Renal cortex interstitium (tissue), 15 donors: ENCODE measurements at places on chromosomes 2 and 18.

DNA sequence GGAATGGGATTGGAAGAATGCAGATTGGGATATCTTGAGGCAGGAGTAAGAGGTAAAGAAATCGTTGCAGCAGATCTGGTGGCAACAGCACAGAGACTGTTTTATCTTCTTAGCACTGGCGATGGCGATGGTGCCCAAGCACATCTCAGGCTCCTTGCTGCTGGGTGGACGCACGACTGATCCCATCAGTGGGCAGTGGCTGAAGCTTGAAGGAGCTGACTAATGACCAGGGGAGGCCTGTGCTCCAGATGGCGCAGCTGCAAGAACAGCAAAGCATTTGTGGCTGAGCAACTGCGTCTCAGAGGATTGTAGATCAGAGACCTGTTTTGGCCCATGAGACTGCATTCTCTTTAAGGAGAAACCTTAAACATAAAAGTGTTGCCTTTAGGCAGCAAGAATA is 54.6 kb downstream of the GALR1 start:
- DNase-seq = no peak

DNA sequence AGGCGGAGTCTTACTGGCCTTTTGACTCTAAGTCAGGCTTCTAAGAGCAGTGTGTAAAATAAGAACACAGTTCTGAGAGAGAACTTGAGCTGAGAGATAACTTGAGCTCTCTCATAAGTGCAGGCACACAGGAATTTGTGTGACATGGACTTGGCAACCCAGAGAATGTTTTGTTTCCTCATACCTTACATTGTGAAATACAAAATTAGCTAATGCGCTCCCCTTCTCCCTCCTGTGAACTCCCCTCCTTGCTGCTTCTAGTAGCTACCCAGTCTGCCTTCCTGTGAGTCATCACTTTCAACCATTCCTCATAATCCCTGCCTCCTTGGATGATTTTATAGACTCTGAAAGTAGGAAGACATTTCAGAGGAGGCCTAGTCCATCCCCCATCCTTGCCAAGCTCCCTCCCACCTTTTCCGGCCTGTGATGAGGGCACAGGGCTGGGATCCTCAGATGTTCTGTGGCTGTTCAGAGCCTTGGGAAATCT is 22.6 kb downstream of the FER1L5 start:
- DNase-seq = no peak

DNA sequence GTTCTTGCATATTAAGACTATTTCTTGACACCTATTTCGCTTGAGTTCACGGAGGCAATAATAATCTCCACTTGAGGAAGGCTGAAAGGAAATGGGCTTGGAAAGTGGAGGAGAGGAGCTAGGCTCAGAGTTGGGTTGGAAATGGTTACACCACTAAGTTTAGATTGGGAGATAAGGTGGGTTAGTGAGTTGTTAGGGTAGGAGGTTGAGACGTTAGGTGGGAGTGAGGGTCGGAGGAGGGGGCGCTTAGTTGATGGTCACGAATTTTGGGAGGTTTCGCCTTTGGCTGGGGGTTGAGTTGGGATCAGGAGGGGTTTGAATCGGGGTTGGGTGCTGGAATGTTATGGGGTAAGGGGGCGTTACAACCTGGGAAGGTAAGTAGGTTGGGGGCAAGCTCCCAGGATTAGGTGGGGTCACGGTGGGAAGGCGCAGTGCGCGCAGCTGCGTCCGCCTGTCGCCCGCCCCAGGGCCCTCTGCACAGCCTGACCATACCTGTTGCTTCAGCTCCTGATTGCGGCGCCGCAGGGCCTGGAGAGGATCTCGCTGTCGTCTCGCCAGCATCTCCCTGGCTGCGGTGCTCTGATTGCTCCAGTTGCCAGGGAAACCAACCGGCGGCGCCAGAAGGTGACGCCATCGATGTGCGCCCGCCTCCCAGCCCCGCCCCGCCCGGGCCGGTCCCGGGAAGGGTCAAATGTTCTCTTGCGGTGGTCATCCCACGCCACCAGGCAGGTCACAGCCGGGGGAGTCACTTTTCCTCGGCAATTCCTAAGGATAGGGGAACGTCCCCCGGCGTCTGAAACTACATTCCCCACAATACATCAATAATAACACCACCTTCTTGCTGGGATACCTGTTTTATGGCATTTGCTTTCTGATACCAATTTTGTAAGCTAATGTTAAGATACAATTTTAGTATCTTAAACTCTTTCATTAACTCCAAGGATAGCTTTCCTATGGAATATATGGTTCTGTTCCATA is at the start of gene NPHP1:
TSS of gene NPHP1 (minus strand) at position 606 of the 978 bp plus-strand sequence. CDS start at position 561, 45 bp downstream.
- peak; percentile 81 for DNase-seq

- no peak for DNase-seq
Measured at GRCh38 chr2:218263817-218264641, 3.2 kb downstream of the GPBAR1 start.

DNA sequence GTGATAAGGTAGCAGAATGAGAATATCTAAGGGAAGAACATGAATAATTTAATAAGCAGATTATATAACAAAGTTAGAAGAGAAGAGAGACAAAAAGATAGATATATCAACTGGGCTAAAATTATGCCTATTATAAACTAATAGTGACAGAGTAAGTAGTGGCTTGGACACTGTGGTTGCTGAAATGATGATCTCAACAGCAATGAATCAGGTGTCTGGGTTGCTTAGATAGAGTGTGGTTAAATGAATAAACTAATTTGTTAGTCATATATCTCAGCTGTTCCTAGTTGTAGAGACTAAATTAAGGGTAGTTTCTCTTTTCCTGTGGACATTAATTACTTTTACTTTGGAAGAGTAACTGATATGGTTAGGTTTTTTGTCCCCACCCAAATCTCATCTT is 1485.4 kb upstream of the CELF4 start:
- DNase-seq = no peak

DNA sequence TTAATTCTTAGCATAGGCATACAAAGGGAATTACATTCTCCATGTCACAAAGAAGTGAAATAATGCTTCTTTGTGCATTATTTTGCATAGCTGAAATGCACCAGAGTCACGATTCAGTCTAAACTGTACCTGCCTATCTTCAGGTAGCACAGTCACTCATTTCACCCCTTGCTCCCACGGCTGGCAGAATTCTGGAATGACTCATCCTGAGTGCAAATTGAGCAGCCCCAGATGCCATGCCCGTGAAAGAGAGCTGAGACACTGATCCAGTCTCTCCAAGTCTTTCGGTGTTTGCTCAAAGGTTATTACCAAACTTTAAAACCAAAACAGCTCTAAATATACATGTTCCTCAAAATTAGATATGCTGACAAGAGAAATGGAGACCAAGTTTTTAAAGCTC is 168.3 kb upstream of the POU3F3 start:
- no peak for DNase-seq

- no peak for DNase-seq
Measured at GRCh38 chr18:34866739-34867138, 156.6 kb downstream of the DTNA start.

- no peak for DNase-seq
Measured at GRCh38 chr18:22106536-22107292, 62.7 kb upstream of the GATA6 start.

GRCh38 chr2:18432999-18433398 is 127.5 kb downstream of the RDH14 start:
- DNase-seq = no peak

DNA sequence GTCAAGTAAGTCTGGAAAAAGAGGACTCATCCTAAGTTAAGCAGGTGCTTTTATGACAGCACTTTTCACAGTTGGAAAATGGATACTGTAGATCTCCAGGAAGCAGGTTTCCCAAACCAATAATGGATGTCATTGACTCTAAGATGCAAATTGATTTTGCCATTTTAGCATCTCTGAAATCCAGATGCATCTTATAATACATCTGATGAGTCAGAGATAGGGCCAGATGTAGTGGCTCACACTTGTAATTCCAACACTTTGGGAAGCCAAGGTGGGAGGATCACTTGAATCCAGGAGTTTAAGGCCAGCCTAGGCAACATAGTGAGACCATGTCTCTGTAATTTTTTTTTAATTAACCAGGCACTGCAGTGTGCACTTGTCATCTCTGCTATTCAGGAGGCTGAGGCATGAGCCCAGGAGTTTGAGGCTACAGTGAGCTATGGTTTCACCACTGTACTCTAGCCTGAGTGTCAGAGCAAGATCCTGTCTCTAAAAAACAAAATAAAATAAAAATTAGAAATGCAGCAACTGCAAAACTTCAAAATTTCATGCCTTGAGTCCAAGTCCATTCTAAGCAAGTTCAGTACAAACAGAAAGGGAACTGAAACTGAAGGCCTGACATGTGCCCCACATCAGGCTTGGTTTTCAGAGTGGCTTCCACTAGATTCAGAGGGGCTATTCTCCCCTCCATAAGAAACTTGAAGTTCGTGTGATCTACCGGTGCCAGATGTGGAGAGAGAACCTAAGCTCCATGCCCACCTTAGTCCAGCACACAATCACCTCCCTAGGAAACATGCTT is 267.8 kb upstream of the NCKAP5 start:
- no peak for DNase-seq

DNA sequence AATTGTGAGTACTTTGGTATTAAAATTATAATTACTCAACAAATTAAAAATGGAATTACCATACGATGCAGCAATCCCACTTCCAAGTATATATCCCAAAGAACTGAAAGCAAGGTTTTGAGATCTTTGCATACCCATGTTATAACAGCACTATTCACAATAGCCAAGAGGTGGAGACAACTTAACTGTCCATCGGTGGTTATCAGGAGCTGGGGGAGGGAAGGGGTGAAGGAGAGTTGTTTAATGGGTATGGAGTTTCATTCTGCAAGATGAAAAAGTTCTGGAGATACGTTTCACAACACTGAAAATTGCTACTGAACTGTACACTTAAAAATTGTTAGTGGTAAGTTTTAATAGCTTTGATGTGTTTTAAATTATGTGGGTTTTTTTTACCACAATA is 25.7 kb downstream of the RAB10 start:
- DNase-seq = no peak

- DNase-seq = no peak
Measured at GRCh38 chr2:18626256-18626668, 36.9 kb upstream of the NT5C1B start.

DNA sequence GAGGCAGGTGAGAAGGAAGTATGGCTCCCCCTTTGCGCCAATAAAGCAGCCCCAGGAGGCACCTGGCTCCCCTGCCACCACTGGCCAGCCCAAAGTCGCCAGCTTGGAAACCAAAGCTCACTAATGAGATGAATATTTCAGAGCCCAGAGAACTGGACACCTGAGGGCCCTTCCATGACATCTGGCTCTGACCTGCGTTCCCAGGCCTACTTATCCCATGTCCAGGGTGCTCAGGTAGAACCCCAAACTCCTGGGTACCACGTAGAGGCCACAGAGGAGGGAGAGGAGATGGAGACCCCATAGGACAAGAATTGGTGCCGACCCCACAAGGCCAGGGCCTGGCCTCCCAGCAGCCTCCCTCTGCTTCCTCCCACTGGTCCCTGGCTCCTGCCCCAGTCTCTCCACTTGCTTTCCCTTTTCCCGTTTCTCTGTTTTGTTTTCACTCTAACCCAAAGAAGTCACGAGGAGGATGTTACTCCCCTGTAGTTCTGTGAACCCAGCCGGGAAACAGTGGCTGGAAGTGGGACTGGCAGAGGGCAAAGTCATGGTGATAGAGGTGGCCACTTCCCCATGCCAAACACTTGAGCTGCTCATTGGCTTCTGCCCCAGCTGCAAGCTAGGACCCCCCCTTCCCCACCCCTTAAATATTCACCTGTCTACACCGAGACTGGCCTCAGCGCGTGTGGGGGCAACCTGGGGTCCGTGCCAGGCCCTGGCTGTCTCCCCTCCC is 820 bp downstream of the TMBIM1 start:
- no peak for DNase-seq

GRCh38 chr2:171386627-171387026 is 47.2 kb downstream of the METTL8 start:
- no peak for DNase-seq

GRCh38 chr2:9378433-9379390 is 44.6 kb downstream of the ITGB1BP1 start:
- DNase-seq = no peak

DNA sequence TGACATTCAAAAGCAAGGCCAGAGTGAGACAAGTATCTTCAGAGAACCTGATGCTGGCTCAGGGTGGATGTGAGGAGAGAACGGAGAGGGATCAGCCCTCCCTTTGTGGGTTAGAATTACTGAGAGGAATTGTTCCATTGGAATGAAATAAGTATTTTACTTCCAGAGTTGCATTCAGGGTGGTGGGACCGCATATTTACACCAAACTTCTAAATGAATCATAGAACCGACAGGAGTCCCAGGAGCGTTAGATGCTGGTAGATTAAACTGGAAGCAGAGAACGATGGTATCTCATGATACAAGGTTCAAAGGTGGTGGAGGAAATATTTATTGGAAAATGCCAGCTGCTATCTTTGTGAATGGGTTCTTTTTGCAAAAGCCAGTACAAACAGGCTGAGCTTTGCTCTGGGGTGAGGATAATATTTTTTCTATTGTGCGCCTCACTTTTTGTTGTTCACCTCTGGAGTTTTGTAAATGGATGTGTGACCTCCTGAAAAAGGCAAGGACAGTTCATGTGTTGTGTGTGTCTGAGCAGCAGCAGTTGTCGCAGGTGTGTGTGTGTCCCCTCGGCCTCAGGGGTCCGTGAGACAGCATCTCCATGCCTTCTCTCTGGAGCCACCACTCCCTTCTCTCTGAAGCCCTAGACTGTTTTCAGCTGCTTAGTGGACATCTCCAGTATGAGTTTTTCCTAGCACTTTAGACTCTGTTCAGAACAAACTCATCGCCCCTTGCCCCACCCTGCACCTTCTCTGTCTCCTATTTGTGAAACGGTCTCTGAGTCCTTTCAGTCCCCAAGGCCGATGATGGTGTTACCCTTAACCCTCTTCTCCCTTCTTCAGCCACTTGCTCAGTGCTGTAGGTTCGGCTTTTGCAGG is 17.8 kb downstream of the MTCL1 start:
- DNase-seq = no peak

GRCh38 chr2:11094021-11094810 is 61.1 kb upstream of the SLC66A3 start:
- no peak for DNase-seq

- no peak for DNase-seq
Measured at GRCh38 chr2:120865656-120866055, 130.0 kb downstream of the GLI2 start.

DNA sequence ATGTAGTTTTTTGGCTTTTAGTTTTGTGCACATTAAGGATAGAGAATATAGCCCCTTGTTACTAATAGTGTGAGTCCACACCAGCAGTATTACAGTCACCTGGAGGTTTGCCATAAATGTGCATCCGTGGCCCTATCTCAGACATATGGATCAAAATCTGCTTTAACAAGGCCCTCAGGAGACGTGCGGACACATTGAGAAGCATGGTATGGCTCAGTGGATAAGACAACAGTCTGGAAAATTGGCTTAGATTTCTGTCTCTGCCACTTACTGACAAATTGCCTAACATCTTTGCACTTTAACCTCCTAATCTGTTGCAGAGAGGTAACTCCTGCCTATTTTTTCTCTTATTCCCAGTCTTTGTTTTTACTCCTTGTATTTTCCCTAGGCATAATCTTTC is 307.2 kb upstream of the DLGAP1 start:
- DNase-seq = no peak
